NCI-H1092 (cell line): ENCODE measurements at places on chromosomes 16 and 17.

DNA sequence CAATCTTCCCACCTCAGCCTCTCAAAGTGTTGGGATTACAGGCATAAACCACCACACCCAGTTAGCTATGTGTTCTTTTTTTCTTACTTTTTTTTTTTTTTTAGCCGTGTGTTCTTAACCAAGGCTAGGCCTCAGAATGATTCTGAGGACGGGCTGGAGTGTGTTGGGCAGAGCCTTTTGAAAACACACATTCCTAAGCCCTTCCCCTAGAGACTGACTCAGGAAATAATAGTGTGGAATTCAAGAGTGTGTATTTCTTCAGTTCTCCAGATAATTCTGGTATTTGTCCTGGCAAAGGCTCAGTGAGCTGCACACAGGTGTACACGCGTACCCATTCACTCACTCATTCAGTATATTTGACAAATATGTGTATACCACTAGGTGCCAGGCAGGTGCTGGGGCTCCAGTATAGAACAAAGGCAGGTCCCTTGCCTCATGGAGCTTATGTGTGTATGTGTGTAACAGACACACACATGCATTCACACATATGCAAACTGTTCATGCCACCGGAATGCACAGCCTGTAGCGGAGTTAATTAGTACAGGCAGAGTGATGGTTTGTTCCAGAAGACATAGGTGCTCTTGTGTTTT, 19.4 kb upstream of the NFATC3 start:
- DNase-seq = no peak

GRCh38 chr17:60158751-60159478, 9.1 kb downstream of the CA4 start:
- no peak for DNase-seq

DNA sequence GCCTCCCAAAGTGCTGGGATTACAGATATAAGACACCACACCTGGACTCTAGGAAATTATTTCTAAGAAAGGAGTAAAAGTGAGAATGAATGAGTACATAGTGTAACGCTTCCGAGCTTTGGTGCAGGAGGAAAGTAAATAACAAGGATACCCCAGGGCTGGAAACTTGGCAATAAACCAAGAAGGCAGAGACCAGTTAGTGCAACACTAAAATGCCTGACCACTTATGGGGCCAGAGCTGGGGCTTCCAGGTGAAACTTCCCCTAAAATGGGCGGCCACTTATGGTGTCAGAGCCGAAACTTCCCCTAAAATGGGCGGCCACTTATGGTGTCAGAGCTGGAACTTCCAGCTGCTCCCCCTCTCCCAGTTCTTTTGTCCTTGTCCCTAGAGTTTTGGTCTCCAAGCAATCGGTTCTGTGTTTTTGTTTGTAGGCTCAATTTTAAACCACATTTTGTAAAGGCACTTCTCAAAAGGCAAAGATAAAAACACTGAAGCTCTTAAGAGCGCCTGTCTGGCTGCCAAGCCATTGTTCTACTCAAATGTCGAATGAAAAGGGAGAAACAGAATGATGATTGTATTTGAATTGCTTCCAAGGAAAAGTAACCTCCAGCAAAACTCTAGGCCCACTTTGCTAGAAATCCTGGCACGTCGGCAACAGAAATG, 63.9 kb downstream of the NXN start:
- peak; percentile 31 for DNase-seq

- DNase-seq = no peak
Observed at GRCh38 chr17:79648181-79648831, 37.5 kb upstream of the RBFOX3 start.

- DNase-seq = no peak
Observed at GRCh38 chr16:49806446-49806845, 49.5 kb downstream of the ZNF423 start.

GRCh38 chr17:39450051-39450450, 1.0 kb downstream of the MED1 start:
- no peak for DNase-seq

DNA sequence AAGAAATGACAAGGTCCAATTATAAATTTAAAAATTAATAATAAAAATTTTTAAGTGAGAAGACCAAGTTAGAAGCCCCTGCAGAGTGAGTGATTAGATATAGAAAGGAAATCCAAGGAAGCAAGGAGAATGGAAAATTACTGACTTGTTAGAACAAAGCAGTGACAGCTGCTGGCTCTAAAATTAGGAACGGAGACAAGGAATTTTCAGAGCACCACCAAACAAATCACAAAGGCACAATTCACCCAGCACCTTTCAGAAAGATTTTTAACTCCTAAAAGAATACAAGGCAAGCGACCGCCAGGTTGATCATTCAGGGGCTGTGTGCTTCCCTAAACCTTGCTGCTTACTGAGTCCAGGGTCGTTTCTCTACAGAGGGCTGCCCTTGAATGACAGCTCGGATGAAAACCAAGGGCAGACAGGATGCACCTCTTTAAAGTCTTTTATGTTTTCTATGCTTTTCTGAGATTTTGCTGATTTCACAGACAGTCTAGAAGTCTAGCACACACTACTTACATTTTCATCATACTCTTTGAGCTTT, 45.4 kb upstream of the GINS3 start:
- DNase-seq = no peak

DNA sequence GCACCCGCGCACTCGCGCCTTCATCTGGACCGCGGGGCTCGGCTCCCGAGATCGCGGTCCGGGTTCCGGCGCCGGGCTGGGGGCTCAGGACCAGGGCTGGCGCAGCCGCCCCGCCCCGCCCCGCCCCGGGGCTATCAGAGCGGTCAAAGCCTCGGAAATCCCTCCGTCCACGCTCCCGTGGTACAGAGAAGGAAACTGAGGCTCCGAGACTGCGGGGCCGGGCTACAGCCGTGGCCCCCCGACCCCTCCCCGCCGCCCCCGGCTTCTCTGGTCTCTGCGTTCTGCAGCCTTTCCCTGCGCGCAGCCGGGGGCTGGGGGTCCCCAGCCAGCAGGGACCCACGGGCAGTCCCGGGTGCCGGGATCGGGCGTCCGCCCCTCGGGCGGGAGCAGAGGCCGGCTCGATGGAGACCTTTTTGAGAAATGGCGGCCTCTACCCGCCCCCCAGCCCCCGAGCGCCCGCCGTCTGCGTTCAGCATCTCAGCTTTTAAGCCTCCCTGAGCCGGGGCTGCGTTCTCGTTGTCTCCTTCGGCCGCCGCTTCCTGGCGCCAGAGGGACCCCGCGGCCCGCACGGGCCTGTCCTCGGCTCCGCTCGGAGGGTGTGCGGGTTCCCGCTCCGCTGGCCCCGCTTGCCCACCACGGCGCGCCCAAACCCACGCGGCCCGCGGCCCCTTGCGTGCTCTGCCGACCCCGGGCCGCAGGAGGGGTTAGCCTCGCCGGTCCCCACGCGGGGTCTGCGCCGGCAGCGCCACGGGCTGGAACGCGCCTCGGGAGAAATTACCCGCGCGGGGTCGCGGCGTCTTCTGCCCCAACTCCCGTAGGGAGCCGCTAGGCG, 1.5 kb upstream of the NPTX1 start:
- peak; percentile 63 for DNase-seq

- no peak for DNase-seq
Observed at GRCh38 chr17:74720506-74720905, 7.8 kb upstream of the CD300LF start.

DNA sequence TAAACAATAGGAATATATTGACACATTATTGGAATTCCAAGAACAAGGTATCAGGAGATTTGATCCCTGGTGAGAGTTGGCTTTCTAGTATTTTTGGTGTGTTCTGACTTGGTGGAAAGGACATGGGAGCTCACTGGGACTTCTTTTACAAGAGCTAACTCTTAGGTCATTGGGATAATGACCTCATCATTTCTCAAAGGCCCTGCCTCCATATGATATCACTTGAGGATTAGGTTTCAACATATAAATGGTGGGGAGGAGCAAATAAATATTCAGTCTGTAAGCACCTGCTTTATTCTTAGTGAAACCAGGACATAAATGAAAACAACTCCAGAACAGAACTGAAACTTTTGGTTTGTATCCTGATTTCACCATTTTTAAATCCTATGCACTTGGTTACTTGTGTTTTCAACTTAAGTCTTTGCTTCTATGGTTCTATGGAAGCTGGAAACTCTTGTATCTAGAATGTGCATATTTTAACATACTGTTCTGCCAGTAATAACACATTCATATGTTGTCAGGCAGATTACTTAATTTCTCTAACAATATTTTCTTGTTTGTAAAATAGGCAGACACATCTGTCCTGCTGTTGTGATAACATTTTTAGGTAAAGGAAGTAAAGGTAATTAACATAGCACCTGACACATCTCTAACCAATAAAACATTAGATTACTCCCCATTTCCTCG, 1527.7 kb upstream of the CDH8 start:
- DNase-seq = no peak

GRCh38 chr17:83123896-83124801, 44.7 kb downstream of the METRNL start:
- no peak for DNase-seq

GRCh38 chr17:58728798-58729197, 26.9 kb upstream of the PPM1E start:
- DNase-seq = no peak

DNA sequence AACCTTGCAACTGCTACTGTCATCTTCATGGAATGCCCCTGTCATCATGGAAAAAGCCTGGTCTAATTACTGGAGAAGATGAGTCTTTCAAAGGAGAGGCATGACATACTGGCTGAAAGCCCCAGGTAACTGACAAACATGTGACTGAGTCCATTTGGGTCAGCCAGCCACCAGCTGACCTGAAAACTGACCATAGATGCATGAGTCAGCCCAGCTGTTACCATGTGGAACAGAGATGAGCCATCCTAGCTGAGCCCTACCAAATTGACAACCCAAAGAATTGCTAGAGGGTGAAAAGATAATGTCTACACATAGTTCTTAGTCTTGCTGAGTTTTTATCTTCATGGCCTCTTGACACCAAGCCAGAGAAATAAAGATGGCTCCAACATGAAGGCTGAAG, 311.8 kb downstream of the UTP18 start:
- DNase-seq = no peak

- no peak for DNase-seq
Observed at GRCh38 chr17:27495460-27495859, 39.2 kb downstream of the KSR1 start.

- no peak for DNase-seq
Observed at GRCh38 chr17:41360296-41360995, 9.2 kb downstream of the KRT33B start.
